Activated naive CD4-positive, alpha-beta T cell treated with anti-CD3 and anti-CD28 coated beads for 36 hours (primary cell): ENCODE measurements at places on chromosomes 3 and 15.

- no peak for DNase-seq
Observed at GRCh38 chr3:52920841-52921240, 23.5 kb upstream of the STIMATE start.

- no peak for DNase-seq
Observed at GRCh38 chr3:55891106-55891505, 404.0 kb upstream of the WNT5A start.

GRCh38 chr3:160450846-160451245 is 1.3 kb upstream of the TRIM59 start:
- DNase-seq: no peak

GRCh38 chr3:148221303-148221702 is 476.4 kb upstream of the AGTR1 start:
- DNase-seq: no peak

- no peak for DNase-seq
Observed at GRCh38 chr3:42533161-42533897, 30.9 kb downstream of the VIPR1 start.

- no peak for DNase-seq
Observed at GRCh38 chr15:91496754-91497691, 356.5 kb upstream of the SLCO3A1 start.

- no peak for DNase-seq
Observed at GRCh38 chr15:67828278-67828968, 3.1 kb downstream of the SKOR1 start.
